ENCODE measurements at places on chromosomes 4 and X.

- DNase-seq = no peak
Measured at GRCh38 chrX:87391742-87392141, 125.9 kb upstream of the KLHL4 start.

GRCh38 chr4:122692641-122693520, 39.6 kb upstream of the BBS12 start:
- no peak for DNase-seq

- no peak for DNase-seq
Measured at GRCh38 chr4:76879731-76880364, 18.1 kb downstream of the SOWAHB start.

- DNase-seq = no peak
Measured at GRCh38 chr4:87911252-87911774, 64.2 kb upstream of the SPP1 start.

- no peak for DNase-seq
Measured at GRCh38 chr4:181982856-181983255, 260.3 kb upstream of the TENM3 start.

GRCh38 chrX:11664211-11665167, 1.2 kb downstream of the ARHGAP6 start:
- DNase-seq = no peak

DNA sequence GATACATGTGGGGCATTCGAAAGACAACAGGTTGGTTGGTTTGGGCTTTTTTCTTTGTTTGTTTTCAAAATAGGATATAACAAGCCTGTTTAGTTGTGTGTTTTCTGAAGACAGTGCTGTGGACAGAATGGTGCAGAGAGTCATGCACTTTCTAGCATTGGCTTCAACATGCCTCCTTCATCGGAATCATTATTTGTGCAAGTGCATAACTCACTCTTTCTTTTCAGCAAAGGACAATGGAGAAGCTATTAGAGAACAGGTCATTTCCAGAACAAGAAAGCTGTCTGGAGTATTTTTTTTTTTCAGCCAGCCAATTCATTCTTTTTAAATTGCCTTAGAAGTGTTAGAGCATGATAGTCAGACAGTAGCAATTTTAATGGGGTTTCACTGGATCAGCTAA, 225.8 kb downstream of the STK32B start:
- DNase-seq = no peak

- no peak for DNase-seq
Measured at GRCh38 chr4:6222761-6223292, 22.5 kb upstream of the JAKMIP1 start.

GRCh38 chrX:154696676-154697045, 43.3 kb upstream of the CTAG2 start:
- no peak for DNase-seq

Measured in Jurkat, Clone E6-1 (cell line).